ENCODE measurements at places on chromosomes 2 and 18.

DNA sequence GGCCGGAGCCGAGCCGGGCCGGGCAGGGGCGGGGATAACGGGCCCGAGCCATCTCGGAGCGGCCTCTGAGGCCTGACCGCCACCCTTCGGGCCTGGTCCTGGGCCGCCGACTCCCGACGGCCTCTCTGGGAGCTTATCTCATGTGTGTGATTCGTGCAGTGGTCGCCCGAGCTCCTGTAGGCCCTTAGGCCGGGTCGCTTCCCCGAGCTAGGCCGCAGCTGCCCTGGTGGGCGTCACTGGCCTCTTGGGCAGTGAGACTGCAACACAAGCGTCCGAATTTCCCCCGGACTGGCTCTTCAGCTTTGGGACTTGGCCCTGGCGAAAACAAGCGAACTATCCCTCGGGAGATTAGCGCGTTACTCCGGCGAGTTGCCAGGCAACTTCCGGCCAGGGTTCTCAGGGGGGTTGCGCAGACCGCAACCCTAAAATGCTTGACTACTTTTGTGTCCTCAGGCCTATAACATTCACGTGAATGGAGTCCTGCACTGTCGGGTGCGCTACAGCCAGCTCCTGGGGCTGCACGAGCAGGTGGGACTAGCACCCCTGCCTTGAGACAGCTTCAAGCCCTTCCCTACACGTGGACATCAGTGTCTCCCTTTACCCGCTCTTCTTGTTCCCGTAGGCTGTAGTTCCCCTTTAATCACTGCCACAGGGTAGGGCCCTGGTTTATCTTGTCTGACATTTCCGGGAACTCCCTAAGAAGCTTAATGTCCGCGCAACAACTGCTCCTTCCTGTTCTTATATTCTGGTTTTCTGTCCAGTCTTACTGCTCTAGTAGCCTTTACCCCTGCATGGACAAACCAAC, 602 bp downstream of the SNX17 start:
- peak; percentile 57 for DNase-seq

DNA sequence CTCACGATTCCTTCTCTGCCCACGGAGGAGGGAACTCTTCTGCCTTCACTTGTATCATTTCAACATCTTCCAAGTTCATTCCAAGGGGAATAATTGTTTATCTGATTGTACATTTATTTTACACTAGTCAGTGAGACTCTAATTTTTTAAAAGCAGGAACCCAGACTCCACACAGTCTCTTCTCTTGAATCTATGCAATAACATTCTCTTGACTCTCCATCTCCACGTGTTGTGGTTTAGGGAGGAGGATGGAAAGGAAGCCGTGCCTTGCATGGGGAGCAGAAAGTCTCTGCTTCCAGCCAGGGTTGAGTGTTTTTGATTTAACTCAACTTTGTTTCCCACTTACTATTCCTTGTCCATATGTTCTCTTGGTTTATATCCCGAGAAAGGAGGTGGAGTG, 131.1 kb upstream of the RIOK3 start:
- peak; percentile 69 for DNase-seq

DNA sequence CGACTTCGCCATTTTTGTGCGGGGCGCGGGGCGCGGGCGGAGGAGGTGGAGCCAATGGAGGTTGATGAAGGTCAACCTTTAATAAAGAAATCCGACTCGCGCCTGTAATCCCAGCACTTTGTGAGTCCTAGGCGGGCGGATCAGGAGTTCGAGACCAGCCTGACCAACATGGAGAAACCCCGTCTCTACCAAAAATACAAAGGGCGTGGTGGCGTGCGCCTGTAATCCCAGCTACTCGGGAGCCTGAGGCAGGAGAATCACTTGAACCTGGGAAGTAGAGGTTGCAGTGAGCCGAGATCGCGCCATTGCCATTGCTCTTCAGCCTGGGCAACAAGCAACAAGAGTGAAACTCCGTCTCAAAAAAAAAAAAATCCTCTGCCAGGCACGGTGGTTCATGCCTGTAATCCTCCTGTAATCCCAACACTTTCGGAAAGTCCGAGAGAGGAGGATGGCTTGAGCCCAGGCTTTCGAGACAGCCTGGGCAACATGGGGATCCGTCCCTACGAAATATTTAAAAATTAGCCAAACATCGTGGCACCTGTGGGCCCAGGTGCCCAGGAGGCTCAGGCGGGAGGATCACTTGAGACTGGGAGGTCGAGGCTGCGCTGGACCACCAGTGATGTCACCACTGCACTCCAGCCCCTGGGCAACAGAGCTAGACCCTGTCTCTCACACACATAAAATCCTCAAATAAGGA, 493 bp upstream of the PREB start:
- no peak for DNase-seq

DNA sequence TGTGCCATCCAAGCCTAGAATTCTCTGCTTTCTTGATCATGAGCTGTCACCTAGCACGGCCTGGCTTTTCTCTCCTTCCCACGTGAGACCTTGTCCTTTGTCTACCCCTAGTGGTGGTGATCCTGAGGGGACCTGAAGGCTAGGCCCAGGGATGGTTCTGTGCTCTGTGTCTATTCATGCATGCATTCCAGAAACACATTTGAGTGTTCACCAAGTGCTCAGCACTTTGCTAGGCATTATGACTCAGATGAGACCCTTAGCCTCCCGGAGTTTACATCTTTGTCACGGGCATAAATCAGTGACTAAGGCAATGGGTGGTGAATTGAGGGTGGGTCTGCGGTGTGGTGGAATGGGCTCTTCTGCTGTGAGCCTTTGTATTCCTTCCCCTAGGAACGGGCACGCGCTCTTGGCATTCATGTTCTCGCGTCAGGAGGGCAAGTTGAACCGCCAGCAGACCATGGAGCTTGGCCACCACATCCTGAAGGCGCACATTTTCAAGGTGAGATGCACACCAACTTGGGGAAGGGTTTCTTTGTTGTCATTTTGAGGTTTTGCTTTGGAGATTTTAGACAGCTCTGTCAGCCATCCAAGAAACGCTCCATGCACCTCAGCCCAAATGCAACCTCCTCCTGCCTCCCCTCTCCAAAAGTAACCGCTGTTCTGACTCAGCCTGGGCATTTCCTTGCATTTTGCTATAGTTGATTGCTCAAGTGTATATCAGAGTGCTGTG, 100.9 kb downstream of the WDSUB1 start:
- peak; percentile 60 for DNase-seq

DNA sequence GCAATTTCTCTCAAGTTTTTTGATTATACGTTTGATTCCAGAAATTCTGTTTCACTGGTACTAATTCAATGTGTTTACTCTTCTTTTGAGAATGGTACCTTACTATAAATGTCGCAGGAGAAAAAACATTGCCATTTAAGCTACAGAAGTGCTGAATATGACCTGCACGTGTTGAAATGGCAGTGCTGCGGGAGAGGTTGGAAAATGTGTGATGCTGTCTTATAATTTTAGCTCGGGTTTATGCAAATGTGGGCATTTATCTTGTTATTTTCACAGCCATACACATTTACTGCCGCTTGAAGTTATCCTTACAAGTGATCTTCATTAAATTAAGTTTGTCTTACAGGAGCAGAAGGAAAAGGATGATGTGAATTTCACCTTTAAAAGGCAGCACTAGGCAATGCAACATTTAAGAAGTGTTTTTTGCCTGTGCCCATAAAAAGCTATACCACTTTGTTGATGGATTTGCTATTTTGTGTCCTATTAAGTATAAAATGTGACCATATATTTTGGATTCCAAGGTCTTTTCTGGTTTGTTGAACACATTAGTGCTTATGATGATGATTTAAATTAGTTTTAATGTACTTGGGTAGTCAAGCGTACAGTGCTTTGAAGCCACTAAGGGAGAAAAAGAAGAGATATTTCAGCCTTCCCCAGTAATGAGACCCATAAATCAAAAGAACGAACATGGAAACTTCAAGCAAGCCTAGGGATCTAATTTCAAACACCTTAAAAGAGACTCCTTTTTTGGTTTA, 112.1 kb downstream of the LTBP1 start:
- DNase-seq = no peak
